Stimulated activated CD8-positive, alpha-beta memory T cell treated with anti-CD3 and anti-CD28 coated beads, Interleukin-12 subunit alpha, Interleukin-12 subunit beta, amount 100 ng/mL, for 4 hours (primary cell): ENCODE measurements at places on chromosomes 11 and 22.

DNA sequence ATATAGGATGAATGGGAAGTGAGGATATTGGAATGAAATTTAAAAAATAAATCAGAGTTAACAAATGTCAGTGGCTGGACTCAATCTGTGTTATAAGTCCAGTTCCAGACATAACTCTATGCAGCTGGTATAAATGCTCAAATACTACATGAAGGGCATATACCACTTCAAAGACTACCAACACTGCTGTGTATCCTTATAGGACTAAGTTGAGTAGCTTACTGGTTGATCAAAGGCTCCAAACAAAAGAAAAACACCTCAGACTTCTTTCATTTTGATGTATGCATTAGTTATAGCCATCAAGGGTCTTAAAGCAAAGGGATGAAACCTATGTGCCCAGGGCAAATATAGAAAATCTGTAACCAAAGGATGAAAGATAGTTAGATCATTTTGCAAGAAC lies 86.2 kb downstream of the PAK1 start:
- no peak for DNase-seq

DNA sequence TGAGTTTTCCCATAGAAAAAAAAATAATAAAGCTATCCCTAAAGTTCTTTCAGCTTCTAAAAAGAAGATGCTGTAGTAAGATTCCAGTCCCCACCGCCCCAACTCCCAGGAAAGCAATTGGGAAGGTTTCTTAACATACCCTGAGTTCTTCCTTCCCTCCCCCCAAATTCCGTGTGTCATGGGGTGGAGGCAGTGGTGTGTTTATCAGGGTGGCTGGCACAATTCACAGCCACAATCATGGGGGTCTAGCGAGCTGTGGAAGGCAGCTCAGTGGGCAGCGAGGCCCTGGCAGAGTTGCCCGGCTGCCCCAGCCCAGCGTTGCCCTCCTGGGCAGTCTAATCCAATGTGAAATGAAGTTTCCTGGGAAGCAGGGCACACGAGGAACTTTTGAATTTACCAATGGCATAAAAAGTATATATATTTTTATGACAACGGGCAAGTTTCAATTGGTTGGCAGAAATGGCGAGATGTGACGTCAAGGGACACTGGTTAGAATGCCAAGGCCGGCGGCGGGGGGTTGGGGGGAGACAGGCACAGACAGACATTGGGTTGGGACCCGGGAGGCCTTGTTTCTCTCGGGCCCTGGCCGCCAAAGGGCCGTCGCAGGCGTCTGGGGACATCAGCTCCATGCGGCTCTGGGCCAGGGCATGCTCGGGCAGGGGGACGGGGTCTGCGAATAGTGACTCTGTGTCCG lies 80.7 kb upstream of the PPARA start:
- DNase-seq = no peak

DNA sequence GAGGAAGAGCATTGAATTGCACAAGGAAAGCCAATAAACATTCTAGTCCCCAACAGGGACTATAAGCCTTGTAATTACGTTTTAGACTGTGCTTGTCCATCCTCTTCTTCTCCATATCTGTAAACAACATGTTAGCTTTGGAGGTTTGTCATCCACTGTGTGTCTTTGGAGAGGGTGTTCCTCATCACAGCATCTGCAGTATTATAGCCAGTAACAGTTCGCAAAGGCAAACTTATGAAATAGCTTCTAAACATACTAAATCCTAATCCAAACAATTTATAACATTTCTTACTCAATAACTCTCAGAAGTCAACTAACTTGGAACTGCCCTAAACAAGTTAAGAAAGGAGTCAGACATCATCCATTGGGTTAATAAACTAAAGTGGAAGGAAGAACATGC lies 10.3 kb upstream of the BDNF start:
- DNase-seq = no peak

- no peak for DNase-seq
These were observed at the start of gene CNTN5 for GRCh38 chr11:99020352-99021225. CNTN5 (plus strand) TSS chr11:99020949.

- no peak for DNase-seq
These were observed 16.2 kb downstream of the CBX7 start for GRCh38 chr22:39136317-39136716.

- DNase-seq = no peak
These were observed 144.6 kb downstream of the NECTIN1 start for GRCh38 chr11:119584193-119585042.

- DNase-seq = no peak
These were observed 49.4 kb downstream of the RRAS2 start for GRCh38 chr11:14309425-14310192.

DNA sequence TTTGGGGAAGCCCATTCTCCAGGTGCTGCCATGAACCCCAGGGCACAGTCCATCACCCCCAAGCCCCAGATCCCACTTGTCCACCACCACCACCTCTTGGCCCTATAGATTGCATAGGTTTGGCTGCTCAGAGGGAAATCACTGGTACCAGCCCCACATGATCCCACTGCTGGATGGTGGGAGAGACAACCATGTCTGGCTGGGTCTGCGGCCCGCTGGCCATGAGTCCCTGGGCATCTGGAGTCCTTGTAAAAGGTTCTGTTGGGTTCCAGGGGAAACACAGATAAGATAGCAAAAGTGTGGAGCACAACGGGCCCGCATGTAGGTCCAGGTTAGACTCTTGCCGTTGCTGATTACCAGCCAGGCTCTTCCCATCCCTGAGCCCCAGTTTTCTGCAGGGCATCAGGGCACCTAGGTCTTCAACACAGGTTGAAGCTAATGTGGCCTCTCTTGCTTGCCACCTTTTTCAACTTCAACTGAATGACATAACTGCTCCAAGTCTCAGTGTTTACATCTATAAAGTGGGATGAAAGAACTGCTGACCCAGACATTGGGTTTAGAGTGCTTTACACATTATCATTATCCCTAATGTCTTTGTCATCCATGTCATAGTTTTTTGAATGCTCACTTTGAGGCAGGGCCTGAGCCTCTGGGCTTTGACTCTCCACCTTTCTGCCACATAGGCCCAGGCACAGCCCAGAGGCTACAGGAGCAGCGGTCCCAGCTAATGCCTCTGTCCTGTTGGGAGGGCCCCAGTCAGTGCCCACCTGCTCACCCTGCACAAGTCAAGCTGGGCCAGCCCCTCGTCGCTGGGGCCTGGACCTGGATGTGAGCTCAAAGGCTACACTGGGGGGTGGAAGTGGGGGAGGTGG lies 1.0 kb upstream of the TANGO2 start:
- DNase-seq = no peak

DNA sequence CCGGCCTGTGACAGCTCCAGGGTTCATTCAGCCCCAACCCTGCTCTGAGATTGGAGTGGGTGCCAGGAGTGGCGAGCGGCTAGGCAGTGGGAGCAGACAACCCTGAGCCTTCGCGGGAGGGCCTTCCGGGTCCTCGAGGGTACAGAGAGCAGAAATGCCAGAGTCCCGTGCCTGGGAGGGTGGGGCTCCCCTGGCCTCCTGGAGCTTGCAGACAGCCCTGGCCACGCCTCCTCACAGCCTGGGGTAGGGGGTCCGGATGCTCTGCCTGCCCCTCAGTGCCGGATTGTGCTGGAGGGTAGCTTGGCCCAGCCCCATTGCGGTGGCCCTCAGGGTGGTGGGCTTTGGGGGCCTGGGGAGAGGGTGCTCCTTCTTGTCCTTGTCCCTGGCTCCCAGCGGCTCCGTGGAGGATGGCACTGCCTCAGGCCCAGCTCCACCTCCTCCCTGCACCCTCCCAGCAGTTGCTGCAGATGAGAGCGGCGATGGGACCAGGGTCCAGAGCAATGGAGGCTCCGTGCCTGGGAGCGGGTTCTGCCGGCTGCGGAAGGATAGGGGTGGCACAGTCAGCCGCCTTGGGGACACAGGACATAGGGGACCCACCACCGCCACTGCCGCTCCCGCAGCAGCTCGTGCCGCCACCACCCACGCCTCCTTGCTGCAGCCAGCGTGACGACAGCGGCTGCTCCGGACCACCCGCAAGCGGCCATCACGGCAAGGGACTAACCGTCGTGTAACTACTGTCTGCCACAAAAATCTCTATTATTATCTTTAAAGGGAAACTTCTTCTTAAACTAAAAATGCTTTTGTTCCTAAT lies 34.9 kb upstream of the OR10G7 start:
- DNase-seq = no peak

GRCh38 chr11:122628810-122629555 lies 26.5 kb upstream of the UBASH3B start:
- peak; percentile 38 for DNase-seq

GRCh38 chr11:134725716-134726639 lies 313.9 kb upstream of the B3GAT1 start:
- DNase-seq = no peak

DNA sequence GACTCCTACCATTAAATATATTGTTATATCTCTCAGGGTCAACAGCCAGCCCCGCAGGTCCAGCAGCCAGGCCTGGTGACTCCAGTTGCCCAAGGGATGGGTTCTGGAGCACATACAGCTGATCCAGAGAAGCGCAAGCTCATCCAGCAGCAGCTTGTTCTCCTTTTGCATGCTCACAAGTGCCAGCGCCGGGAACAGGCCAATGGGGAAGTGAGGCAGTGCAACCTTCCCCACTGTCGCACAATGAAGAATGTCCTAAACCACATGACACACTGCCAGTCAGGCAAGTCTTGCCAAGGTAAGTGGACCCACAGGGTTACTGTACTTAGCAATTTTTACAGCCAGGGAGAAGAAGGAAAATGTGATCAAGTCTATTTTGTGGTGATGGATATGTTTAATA lies 35.1 kb downstream of the EP300 start:
- DNase-seq = no peak

DNA sequence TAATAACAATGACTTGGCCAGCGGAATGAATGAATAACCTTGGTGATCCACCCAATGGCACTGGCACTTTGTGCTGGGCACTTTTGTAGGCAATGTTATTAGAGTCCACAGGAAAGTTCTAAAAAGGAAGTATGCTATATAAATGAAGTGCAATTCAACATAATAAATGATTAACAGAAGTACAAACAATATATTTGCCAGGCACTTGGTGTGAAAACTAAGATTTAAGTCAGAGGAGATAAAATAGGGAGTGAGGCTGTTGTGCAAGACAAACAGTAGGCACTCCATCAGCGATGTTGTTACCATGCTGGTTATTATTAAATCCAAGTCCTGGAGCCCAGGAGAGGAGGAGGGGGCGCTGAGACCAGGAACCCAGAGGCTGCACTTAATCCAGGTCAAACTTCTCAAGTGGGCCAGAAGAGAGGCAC lies 173.8 kb downstream of the LARGE1 start:
- DNase-seq = no peak

- DNase-seq = no peak
These were observed 15.4 kb downstream of the SLC35C1 start for GRCh38 chr11:45820211-45820857.

GRCh38 chr22:32649515-32650200 lies 151.8 kb upstream of the TIMP3 start:
- DNase-seq = no peak

DNA sequence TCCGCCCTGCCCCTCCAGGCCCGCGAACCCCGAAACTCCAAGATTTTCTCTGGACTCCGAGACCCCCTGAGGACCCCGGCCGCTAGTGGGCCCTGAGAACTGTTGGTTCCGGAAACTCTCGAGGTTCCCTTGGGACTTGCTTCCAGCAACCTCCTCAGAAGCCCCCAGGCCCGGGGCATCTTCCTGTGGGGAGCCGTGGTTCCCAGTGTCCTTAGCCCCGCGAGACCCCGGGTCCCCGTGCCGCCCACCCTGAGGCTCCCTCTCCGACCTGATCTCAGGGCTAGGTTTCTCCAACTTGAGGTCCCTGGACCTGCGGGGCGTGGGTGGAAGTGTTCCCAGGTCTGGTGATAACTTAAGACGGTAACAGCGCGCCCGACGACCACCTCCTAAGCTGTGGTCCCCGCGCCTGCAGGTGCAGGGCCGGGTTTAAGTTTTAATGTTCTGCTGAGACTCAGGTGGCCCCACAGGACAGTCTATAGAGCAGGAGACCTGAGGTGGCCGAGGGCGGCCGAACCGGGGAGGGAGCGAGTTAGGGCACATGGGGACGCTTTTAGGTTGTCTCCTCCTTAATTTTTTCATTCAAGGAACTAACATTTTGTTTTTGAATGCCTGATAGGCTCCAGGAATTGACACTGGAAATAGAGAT lies 720 bp downstream of the FAM118A start:
- no peak for DNase-seq

GRCh38 chr22:22705328-22706100 lies 61.1 kb downstream of the GGTLC2 start:
- no peak for DNase-seq

- no peak for DNase-seq
These were observed 62.5 kb downstream of the MACROD1 start for GRCh38 chr11:64103277-64103985.

- DNase-seq = no peak
These were observed 303.6 kb downstream of the OPCML start for GRCh38 chr11:133228471-133229329.

DNA sequence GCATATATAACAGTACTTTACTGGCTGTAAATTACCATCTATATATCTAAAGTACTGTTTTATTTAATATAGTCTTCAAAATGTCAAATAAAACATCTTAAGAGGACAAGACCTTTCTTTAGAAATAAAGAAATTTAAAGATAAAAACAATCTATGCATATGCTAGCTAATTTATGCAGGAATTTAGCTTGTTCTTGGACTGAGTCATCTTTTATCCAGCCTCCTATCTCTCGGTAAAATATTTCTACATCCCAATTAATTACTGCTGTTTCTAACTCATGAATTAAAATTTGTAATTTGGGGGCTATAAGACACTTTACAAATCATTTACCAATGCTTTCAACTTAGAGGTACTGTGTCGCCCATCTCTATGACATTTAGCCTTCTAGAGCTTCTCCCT lies 72.8 kb upstream of the DDI1 start:
- DNase-seq = no peak

DNA sequence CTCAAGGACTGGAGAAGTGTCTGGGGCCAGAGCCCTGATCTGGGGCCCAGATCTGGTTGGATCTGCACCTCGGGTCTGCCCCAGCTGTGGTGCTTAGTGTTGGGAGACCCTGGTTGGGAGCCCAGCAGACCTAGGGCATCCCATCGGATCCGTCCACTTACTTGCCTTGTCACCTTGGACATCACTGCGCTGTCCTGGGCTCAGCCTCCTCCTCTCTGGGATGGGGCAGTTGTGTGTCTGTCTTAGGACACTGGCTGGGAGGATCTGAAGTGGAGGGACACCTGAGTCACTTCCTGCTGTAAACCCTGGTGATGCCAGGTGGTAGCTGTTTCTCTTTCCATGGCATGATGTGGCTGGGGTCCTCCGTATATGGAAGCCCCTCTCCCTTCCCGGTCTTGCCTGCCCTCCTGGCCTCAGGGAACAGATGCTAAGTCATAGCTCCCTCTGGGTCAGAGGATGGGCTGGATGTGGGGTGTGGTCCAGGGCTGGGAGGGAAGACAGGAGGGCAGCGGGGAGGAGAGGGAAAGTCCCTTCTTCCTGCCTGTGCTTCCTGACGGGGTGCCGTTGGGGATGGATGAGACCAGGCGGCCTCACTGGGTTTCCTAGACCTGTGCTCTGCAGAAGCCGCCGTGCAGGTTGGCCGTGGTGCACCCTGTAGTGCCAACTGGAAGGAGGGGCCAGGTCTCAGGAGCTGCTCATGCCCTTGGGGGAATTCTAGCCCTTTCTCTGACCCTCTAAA lies 12.1 kb upstream of the OMP start:
- no peak for DNase-seq

- DNase-seq = no peak
These were observed 28.7 kb downstream of the MIF start for GRCh38 chr22:23922921-23923320.
